Stimulated activated CD8-positive, alpha-beta memory T cell treated with anti-CD3 and anti-CD28 coated beads, Interleukin-4, amount 100 ng/mL, for 4 hours (primary cell): ENCODE measurements at places on chromosomes 13 and 19.

DNA sequence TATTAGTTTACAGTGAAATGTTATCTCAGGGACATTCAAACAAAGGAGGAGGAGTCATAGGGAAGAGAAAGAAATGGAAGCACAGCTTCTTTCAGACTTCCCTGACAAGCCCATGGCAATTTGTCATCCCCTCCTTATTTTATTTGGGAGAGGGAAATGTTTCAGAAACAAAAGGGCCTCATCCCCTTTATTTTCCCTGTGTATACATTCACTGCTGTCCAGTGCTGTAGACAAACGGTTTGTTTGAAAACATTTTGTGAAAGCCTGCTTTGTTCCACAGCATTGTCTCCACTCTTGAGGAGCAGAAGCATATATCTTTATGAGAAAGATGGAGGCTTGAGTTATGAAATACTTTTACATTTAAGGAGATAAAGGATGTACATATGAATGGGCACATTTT is 12.3 kb downstream of the ZNF460 start:
- DNase-seq, result no peak

DNA sequence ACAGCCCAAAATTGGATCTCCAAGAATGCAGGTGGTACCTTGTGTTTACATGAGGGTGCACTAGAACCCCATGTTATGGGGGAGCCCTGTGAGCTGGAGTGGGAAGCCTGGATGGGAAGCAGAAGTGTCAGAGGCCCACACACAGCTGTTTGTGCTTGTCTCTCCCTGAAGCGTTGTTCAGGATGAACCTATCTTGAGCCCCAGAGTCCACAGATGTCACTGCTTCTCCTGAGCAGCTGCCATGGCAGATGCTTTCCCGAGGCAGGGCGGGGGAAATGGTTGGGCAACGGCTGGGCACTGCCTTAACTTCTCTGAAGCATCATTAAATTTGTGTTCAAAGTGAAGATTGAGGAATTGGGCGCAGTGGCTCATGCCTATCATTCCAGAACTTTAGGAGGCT is 17.1 kb upstream of the CHST8 start:
- no peak for DNase-seq

GRCh38 chr13:39787086-39787487 is 131.6 kb downstream of the COG6 start:
- DNase-seq, result no peak

GRCh38 chr13:21047591-21048282 is 13.6 kb downstream of the LATS2 start:
- DNase-seq, result no peak

GRCh38 chr13:65932587-65933239 is 1297.4 kb downstream of the PCDH9 start:
- DNase-seq, result no peak

DNA sequence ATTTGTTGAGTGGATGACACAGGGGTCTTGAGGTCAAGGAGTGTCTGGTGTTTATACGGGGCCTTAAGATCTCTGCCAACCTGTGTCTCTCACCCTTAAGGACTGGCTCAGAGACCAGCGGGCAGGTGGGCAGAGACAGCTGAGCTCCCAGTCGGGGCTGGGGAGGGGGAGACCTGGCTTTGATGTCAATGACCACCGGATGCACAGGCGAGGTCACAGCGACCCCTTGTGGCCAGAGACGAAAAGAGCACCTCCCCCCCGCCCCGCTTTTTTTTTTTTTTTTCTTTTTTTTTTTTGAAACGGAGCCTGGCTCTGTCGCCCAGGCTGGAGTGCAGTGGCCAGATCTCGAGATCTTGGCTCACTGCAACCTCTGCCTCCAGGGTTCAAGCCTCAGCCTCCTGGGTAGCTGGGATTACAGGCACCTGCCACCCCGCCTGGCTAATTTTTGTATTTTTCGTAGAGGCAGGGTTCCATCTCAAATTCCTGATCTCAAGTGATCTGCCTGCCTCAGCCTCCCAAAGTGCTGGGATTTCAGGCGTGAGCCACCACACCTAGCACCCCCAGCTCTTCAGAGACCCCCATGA is 12.1 kb upstream of the KLK14 start:
- no peak for DNase-seq

- DNase-seq, result no peak
Observed at GRCh38 chr13:113928685-113929627, 44.9 kb downstream of the C13orf46 start.

- no peak for DNase-seq
Observed at GRCh38 chr13:64505336-64505910, 2724.7 kb downstream of the PCDH9 start.

DNA sequence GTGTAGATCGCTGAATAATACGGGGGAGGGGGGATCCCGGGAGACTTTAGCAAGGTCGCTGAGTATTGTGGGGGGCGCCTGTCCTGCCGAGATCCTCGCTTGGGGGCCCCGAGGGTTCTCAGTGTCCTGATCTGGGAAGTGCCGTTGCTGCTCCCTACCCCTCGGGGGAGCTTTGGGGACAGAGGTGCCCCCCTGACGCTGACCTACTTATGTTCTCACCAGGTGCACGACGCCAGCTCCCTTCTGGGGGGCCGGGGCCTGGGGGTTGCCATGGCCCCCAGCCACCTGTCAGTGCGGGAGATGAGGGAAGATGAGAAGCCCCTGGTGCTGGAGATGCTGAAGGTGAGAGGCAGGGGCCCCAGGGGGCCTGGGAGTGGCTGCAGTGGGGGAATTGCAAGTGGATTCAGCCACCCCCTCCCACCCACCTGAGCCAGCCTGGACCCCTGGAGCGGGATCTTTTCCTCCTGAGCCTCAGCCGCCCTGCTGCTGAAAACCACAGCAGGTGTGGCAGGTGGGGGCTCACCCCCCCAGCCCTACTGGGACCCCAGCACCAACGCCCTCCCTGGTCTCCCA is 537 bp downstream of the NAT14 start:
- DNase-seq, result no peak

DNA sequence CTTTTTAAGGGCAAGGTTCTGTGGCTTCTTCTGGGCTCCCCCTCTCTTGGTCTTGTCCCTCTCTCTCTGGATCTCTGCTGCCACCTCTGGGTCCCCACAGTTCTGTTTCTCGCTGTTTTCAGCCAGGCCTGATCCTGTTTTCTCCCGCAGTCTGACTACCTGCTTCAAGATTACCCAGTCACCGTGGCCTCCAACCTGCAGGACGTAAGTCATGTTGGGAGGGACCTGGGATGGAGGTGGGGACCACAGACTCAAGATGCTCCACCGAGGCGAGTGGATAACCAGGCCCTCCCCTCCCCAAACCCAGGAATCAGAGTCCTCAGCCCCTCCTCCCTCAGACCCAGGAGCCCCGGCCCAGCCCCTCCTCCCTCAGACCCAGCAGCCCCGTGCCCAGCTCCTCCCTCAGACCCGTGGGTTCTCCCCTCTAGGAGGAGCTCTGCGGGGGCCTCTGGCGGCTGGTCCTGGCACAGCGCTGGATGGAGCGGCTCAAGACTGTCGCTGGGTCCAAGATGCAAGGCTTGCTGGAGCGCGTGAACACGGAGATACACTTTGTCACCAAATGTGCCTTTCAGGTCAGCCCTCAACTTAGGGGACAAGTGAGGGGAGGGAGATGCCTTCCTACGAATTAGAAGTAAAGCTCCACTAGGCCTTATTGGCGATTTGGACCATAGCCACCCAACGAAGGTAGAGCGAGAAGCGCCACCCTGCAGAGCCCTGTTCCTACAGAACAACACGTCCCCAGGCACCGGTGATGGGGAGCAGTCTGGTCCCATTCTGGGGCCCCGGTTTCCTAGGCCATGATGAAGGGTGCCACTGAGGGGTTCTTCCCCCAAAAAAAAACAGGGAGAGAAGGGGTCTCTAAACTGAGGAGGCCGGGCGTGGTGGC is 2.2 kb downstream of the FLT3LG start:
- no peak for DNase-seq

DNA sequence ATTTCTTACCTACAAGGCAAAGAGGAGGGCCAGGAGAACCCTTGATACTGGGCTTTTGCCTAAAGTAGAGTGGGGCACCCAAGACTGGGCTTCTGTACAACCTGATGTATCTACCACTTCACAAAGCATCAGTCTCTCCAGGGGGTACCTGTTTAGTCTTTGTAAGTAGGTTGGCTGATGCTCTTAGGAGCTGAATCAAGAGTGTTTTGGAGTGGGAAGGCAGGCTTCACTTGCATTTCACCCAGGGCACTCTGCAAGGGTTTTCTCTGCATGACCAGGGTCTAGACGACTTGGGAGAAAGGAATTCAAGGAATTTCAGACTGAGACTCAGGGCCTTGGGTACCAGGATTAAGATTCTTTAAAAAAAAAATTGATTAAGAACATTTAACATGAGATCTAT is 361.5 kb downstream of the RFC3 start:
- no peak for DNase-seq

DNA sequence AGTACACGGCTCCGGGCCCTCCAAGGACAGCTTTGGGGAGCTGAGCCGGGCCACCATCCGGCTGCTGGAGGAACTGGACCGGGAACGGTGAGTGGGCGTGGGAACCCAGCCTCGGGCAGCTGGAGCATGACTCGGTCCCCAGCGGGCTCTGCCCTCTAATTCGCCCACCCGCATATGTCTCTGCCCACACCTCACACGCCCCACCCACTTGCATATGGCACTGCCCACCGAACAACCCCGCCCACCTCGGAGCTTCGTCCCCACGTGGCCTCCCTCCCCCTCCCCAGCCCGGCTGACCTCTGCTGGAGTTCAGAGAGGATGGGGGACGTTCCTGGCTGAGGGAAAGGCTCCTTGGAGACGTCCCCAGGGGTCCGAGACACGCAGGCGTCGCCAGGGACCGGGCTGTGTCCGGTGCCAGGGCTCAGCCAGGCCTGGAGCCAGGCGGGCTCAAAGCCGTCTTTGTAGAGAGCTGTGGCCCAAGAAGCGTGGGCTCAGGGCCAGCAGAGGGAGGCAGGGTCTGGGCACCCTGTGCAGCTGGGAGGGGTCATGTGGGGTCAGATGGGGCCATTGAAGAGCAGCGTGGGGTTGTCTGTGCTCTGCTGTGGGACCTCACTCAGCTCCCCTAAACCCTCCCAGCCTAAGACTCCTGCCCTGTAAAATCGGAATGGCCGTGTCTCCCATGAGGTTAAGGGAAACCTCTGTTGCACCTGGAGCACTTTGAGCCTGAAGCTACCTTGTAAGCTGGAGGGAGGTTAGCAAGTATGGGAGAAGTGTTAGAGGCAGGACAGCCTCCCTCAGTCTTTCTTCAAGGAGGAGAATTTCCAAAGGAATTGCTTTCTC is 3.8 kb downstream of the APC2 start:
- DNase-seq, result no peak

- DNase-seq, result no peak
Observed at GRCh38 chr13:35524171-35524570, 47.7 kb upstream of the MAB21L1 start.

- no peak for DNase-seq
Observed at GRCh38 chr13:21694831-21695230, 24.0 kb downstream of the FGF9 start.

DNA sequence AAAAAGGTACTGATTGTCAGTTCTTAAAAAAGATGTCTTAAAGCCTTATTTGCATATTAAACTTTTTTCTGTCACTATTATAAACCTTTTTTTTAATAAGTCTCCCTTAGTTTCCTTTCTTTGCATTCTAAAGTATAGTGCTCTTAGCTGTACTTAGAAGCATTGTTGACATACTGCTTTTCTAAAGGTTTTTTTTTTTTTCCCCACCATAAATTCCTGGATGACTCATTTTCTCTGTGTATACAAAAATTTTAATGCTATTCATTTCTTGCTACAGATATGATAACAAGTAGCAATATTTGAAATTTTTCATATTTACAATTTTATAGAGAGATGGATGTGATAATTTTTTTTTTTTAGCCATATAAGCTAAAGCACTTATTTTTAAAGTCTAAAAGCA is 43.5 kb downstream of the METTL21C start:
- DNase-seq, result no peak

- DNase-seq, result no peak
Observed at GRCh38 chr13:70623239-70623638, 515.0 kb upstream of the KLHL1 start.

DNA sequence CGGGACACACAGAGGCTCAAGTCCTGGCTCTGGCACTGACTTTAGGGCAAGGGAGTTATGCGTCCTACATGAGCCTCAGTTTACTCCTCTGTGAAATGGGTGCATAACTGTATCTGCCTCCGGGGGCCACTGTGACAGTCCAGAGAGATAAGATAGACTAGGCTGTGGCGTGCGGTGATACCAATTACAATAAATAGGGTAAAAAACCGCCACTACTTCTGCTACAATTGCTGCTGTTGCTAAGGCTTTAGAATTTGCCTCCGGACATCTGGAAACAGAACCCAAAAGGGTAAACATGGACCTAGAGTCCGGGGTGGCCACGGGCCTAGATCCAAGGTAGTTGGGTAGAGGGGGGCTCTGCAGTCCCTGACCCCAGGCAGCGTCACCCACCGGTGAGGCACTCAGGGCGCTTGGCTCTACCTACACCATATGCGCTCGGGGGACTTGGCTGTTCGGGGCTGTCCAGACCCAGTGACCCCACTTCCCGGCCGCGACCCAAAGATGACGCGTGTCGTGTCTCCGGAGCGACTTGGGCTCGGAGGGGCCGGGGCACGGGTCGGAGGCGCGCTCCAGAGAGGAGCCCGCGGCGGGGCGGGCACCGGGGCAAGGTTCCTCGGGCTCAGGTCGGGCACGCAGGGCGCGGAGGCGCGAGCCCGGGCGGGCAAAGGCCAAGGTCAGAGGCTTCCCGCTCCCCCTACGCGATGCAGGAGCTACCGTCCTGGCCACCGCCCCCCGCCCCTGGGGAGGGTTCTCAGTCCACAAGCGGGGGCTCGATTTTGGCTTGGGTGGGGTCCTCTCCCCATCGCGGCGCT is 1.1 kb downstream of the INSR start:
- DNase-seq, result no peak

- no peak for DNase-seq
Observed at GRCh38 chr19:55156202-55157063, 1.1 kb downstream of the TNNI3 start.

DNA sequence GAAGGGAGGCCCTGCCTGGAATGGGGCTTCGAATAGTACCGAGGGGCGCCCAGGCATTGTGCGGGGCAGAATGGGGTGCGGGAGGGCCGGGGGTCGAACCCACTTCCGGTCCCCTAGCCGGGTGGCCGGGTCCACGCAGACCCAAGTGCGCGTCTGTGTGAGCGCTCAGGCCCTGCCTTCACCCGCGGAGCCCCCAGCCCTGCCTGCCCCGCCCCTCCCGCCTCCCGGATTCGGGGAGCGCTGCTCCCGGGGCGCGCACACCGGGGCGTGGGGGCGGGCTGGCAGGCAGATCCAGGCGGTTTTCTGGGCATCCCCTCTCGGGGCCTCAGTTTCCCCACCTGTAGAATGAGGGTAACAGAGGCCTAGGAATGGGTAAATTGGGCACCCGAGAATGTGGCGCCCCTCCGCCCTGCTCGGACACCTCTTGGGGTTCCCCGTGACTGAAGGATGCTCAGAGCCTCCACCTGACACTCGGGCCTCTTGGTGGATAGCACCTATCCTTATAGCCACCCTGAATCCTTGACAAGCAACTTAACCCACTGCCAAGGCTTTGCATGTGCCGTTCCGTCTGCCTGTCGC is 682 bp downstream of the PIK3R2 start:
- DNase-seq, result no peak

- DNase-seq, result no peak
Observed at GRCh38 chr19:52542984-52543664, 15.7 kb downstream of the ZNF808 start.

GRCh38 chr13:47555235-47555634 is 445.8 kb downstream of the SUCLA2 start:
- no peak for DNase-seq

- DNase-seq, result no peak
Observed at GRCh38 chr13:94254737-94255136, 224.7 kb downstream of the DCT start.

- DNase-seq, result no peak
Observed at GRCh38 chr13:107743983-107744382, 471.4 kb downstream of the LIG4 start.
